ENCODE measurements at places on chromosomes 1 and 21. TPM values are rescaled to one million over a fixed set of nuclear protein-coding genes. Genes with fewer than 3 reads are reported as not detected.

The GREM2 gene
- total RNA-seq, result 2.0 TPM

DNA sequence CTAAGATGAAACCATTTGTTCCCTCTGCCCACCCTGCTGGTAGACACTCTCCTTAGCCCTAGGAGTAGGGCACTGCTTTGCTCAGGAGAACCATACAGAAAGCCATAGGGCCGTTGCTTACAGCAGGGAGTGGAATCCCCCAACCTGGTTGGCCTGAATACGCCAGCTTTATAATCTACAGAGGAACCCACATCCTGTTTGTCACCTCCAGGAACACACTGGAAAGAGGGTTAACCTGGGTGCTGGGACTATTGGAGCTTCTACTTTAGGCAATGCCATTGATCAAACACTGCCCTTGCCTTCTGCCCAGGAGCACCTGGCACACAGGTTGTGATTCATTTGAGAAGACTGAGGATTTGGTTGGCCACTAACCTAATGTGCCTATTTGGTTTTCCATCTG is 124.8 kb downstream of the TNR start:
- H3K27me3 ChIP-seq, result peaks cover 2% of the 10 kb centered on the region
- H3K36me3 ChIP-seq, result no peaks in the 10 kb centered on the region
- H3K27ac ChIP-seq, result no peak overlapping the region
- peaks cover 4% of the 10 kb centered on the region for H3K4me1 ChIP-seq
- no peak for DNase-seq

GRCh38 chr1:160257411-160258015 is 4.8 kb downstream of the DCAF8 start:
- peaks cover 10% of the 10 kb centered on the region for H3K4me1 ChIP-seq
- no peak overlapping the region for H3K4me3 ChIP-seq
- DNase-seq, result no peak
- H3K36me3 ChIP-seq, result peaks cover 2% of the 10 kb centered on the region
- no peak overlapping the region for H3K27ac ChIP-seq

The FCER1A gene
- 0.49 TPM for total RNA-seq

- no peaks in the 10 kb centered on the region for H3K4me1 ChIP-seq
- DNase-seq, result no peak
- no peak overlapping the region for H3K4me3 ChIP-seq
- no peak overlapping the region for H3K27ac ChIP-seq
Observed at GRCh38 chr1:31434101-31434871, 21.3 kb downstream of the SERINC2 start.

GRCh38 chr1:118828038-118828437 is 160.1 kb downstream of the TBX15 start:
- no peak overlapping the region for H3K27ac ChIP-seq
- H3K4me3 ChIP-seq, result no peak overlapping the region
- H3K27me3 ChIP-seq, result no peaks in the 10 kb centered on the region
- H3K4me1 ChIP-seq, result no peaks in the 10 kb centered on the region
- H3K36me3 ChIP-seq, result no peaks in the 10 kb centered on the region
- DNase-seq, result no peak

DNA sequence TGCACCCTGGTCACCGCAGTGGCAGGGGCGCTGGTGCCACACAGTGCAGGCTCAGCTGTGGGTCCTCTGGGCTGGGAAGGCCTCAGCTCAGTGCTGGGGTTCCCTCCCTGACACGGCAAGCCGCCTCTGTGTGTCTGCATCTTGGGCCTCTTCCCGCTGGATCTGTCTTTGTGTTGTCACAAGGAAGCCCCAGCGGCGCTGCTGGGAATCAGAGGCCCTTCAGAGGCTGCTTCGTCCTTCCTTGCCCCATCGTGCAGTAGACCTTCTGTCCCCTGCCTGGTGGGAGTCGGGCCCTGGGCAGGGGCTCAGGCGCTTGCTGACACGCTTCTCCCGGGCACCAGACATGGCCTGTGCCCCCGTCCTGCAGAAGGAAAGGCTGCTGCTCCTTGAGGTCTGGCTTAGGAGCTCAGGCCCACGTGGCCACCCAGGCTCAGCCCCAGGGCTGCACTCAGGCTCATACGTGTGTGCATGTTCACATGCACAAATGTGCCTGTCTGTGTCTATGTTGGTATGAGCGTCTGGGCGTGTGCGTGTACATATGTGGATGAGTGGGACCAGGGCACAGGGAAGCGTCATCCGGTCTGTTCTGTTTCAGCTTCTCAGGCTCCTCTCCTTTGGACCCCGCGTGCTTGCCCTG is 24.3 kb upstream of the DIP2A start:
- H3K27ac ChIP-seq, result no peak overlapping the region

DNA sequence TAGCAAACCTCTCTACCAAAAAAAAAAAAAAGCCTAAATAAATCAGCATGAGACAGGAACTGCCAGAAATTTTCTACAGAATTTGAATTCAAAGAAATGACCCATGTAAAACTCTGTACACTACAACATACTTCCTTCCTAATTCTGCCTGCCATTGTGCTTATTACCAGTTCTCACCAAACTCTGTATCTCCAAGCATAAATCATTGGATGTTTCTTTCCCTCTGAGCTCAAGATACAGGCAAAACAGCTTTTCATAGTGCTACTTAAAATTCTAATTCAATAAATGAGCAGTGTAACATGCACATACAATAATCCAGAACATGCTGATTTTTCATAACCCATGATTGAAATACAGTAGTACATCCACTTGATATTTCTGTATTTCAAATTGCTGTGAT is 87.0 kb downstream of the EIF4G3 start:
- no peak overlapping the region for H3K4me3 ChIP-seq
- no peaks in the 10 kb centered on the region for H3K4me1 ChIP-seq
- H3K27ac ChIP-seq, result no peak overlapping the region

- no peak overlapping the region for H3K4me3 ChIP-seq
- no peak overlapping the region for H3K27ac ChIP-seq
Observed at GRCh38 chr21:42337830-42338728, 12.7 kb downstream of the TFF2 start.

The NFIA gene
- 40.8 TPM for total RNA-seq

DNA sequence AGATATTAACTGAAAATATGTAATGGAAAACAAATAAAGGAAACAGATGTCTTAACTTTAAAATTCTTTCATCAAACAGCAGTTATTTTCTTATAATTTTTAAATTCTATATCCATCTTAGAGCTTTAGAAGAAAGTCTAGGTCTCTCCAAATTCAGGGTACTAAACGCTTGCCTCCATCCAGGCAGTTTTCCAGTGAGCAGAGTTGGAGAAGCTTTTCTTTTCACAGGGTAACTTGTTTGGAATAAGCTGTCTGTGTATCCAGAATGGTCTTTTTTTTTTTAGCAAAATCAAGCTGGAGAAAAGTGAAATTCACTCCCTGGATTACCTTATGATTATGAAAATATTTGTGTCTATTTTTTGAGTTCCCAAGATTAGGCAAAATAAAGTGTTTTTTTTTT is 88.6 kb downstream of the DDAH1 start:
- DNase-seq, result no peak
- H3K4me3 ChIP-seq, result no peak overlapping the region
- no peaks in the 10 kb centered on the region for H3K36me3 ChIP-seq
- peaks cover 4% of the 10 kb centered on the region for H3K4me1 ChIP-seq
- no peaks in the 10 kb centered on the region for H3K27me3 ChIP-seq

The NPHS2 gene
- total RNA-seq, result not detected

DNA sequence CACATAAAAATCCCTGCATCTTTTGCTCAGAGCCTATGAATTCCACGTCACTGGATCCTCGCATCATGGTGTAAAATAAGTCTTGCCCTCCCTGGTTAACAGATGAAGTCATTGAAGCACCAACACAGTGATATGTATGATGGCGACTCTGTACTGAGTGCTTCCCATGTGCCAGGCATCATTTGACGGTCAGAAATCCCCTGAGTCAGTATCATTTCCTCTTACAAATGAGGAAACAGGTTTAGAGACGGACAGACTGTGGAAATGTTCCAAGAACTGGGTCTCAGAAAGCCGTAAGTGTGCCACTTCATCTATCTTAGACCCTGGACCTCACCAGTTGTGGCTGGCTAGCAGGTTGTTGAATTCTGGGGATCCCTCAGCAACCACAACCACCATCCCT is 5.1 kb upstream of the OLFML2B start:
- peaks cover 8% of the 10 kb centered on the region for H3K27me3 ChIP-seq
- no peaks in the 10 kb centered on the region for H3K36me3 ChIP-seq
- H3K4me3 ChIP-seq, result no peak overlapping the region
- H3K27ac ChIP-seq, result peak overlapping the region; percentile 10

The HDGF gene
- 123 TPM for total RNA-seq

The CXADR gene
- total RNA-seq, result 0.44 TPM

DNA sequence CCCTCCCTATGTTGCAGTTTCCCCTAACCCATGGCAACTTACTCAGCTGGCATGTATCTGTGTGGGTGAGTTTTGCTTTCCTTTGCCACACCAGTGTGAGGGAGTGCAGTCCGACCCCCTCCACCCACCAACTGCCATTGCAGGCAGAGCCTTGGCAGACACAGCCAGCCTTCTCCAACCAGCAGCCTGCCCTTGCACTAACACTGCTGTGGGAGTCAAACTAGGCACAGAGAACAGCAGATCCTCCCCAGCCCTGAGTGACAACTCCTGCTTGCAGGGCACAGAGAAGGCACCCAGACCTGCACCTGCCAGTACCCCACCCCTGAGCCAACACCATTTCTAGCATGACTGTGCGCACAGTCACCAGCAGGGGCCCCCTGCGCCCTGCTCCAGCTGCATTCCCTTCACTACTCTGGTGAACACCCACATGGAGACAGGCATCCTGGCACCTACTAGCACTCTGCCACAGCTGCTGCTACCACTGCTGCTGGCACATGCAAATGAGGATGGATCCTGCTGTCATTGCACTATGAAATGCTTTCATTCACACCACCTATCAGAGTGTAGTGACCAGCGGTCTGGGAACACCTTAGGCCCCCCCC is 98.4 kb downstream of the MAGI3 start:
- no peak overlapping the region for H3K4me3 ChIP-seq
- DNase-seq, result no peak
- H3K27ac ChIP-seq, result no peak overlapping the region
- no peaks in the 10 kb centered on the region for H3K36me3 ChIP-seq
- H3K4me1 ChIP-seq, result no peaks in the 10 kb centered on the region

- no peak for DNase-seq
- no peak overlapping the region for H3K4me3 ChIP-seq
- H3K27ac ChIP-seq, result no peak overlapping the region
- no peaks in the 10 kb centered on the region for H3K4me1 ChIP-seq
Observed at GRCh38 chr21:37118187-37118826, 45.3 kb downstream of the TTC3 start.

- no peak for DNase-seq
- H3K4me1 ChIP-seq, result peaks cover 14% of the 10 kb centered on the region
- H3K4me3 ChIP-seq, result peak overlapping the region; percentile 97
- peak overlapping the region; percentile 92 for H3K27ac ChIP-seq
Observed at GRCh38 chr1:184387069-184387475, 243 bp downstream of the C1orf21 start.

The PDZK1IP1 gene
- total RNA-seq, result 0.09 TPM

The TCEA3 gene
- total RNA-seq, result 245 TPM

GRCh38 chr1:230032516-230033281 is 34.3 kb upstream of the GALNT2 start:
- H3K36me3 ChIP-seq, result no peaks in the 10 kb centered on the region
- H3K27me3 ChIP-seq, result no peaks in the 10 kb centered on the region
- DNase-seq, result no peak
- no peaks in the 10 kb centered on the region for H3K4me1 ChIP-seq

DNA sequence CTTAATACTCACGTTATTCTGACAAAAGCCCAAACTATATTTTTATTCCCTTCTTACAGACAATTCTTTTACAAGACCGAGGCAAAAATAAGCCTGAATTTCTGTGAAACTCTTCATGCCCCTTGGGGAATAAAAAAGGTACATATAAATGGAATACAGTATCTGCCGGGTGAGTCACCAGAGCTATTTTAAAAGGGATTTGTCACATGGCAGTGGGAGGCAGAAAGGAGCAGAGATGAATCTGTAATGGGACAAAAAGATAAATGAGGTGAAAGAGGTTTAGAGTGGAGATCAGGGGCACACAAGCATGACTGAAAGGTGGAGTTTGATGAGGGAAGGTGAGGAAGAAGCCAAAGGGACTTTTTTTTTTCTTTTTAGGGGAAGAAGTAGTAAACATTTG is 8.8 kb downstream of the XCL1 start:
- H3K4me1 ChIP-seq, result no peaks in the 10 kb centered on the region
- H3K4me3 ChIP-seq, result no peak overlapping the region
- no peaks in the 10 kb centered on the region for H3K36me3 ChIP-seq

- H3K4me1 ChIP-seq, result no peaks in the 10 kb centered on the region
- H3K27ac ChIP-seq, result no peak overlapping the region
- no peak for DNase-seq
- H3K4me3 ChIP-seq, result no peak overlapping the region
- no peaks in the 10 kb centered on the region for H3K27me3 ChIP-seq
- H3K36me3 ChIP-seq, result no peaks in the 10 kb centered on the region
Observed at GRCh38 chr1:96087719-96088118, 633.9 kb upstream of the PTBP2 start.

DNA sequence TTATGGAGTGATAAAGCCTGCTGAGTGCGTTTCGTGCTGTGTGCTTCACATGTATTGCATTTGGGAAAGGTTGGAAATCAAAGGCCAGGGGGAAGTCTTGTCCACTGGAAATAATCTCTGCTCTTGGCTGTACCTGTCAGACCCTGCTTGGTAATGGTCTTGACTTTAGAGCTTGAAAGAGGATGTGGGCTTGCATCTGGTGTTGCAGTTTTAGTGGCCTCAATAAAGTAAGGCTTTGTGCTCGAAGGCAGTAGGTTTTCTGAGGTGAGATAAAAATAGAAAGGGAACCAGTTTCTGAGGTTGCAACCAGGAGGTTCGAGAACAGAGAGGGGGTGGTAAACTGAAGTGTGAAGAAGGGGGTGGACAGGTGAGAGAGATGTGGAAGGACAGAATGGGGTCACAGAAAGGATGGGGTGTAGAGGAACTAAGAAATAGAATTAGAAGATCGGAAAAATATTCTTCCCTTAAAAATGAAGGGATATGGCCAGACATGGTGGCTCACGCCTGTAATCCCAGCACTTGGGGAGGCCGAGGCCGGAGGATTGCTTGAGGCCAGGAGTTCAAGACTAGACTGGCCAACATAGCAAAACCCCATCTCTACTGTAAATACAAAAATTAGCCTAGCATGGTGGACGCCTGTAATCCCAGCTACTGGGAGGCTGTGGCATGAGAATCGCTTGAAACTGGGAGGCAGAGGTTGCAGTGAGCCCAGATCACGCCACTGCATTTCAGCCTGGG is 1.5 kb downstream of the S100PBP start:
- DNase-seq, result peak; percentile 18
- no peaks in the 10 kb centered on the region for H3K27me3 ChIP-seq
- peaks cover 17% of the 10 kb centered on the region for H3K4me1 ChIP-seq
- peak overlapping the region; percentile 99 for H3K4me3 ChIP-seq

The RHBDL2 gene
- total RNA-seq, result 0.35 TPM

The OR2L8 gene
- total RNA-seq, result not detected

DNA sequence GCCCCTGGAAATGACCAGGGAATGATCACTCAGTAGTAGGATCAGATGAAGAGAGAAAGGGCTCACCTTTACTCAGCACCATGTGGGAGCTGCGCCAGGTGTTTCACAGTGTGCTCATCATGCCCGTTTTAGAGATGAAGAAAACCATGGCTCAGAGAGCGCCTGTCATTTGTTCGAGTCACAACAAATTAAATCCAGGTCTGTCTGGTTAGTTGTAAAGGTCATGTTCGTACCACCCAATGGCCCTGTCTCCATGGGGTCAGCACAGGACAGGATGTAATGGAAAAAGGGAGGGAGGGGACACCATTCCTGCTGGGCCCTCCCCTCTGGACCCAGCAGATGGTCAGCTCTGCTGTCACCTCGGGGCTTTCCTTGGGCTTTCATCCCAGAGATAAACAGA is 15.2 kb downstream of the KIRREL1 start:
- no peaks in the 10 kb centered on the region for H3K27me3 ChIP-seq
- H3K27ac ChIP-seq, result peak overlapping the region; percentile 91
- H3K4me1 ChIP-seq, result peaks cover 61% of the 10 kb centered on the region
- DNase-seq, result no peak
